ENCODE measurements at places on chromosomes 1 and 21. TPM values are rescaled to one million over a fixed set of nuclear protein-coding genes. Genes with fewer than 3 reads are reported as not detected.
A peak's percentile ranks its signal among the peaks of the same experiment; 100 is the strongest.

DNA sequence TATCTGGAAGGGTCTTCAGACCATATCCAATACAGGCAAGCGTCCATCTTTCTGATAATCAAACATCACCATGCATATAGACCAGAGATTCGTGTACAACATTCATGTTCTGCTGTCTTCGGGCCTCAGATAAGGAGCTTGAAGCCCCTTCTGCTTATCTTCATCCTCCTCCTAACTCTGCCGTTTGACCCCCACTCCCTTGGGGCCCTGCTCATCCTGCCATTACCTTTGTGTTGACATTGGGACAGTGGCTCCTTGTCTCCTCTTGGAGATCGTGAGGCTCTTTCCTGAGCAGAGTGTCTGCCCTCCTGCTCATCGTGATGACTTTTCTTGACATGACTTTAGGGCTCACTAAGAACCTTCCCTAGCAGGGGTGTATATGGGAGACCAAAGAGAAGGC lies 37.3 kb downstream of the ACTL8 start:
- no peak for DNase-seq

DNA sequence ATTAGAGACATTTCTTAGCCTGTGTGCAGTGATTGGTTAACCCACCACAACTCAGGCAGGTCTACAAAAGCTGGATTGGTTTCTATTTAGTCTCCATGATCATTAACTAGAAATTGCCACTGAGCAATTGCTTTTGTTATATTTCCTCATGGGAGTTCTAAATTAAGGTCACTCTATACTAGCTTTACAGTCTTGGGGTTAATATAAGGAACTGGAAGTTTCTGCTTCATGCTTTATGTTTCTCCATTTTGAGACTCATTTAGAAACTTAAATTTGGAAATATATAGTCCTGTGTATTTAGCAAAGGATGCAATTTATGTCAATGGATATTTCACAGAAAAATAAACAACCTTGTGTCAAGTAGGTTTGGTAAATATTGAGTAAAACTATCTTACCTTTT lies 137.5 kb downstream of the HLX start:
- DNase-seq = no peak

DNA sequence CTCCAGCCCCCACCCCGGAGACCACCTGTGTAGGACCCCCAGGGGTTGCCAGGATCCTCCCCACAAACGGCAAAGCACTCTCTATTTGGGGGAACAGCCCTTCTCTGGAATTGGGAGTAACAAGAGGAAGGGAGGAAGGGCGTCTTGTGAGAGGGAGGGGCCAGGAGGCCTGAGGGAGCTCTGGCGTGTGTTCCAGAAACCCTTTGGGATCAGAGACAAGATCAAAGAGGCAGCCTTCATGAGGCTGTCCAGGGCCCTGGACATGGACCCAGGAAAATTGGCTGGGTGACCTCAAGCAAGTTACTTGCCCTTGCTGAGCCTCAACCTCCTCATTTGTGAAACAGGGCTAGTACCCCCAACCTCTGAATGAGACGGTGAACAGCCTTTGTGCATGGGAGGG lies 18.1 kb upstream of the ECE1 start:
- no peak for DNase-seq

GRCh38 chr1:7015022-7015421 lies 229.8 kb downstream of the CAMTA1 start:
- DNase-seq = no peak

DNA sequence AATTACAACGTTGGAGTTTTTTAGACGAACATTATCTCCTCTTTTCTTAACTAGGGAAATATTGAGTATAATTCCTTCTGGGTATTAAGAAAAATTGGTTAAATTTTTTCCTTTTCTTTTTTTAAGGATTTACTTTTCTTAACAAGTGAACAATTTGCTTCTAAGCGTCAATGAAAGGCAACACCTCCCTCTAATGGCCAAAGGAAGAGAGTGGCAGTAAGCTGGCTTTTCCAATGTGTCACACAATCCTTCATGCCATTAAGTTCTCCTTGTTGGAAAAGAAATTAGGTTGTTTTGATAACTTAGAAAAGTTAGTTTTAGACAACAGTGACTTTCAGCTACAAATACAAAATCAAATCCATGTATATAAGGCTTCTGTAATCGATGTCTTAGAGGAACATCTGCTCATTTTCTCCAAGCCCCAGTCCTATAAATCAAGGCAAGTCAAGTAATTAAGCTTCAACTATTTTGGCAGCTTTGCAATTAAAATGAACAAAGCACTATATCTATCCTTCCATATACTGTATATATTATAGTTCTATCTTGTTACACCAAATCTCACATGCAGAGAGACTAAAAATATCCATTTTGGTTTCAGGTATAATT lies 62.8 kb downstream of the EDEM3 start:
- peak; percentile 51 for DNase-seq

GRCh38 chr1:159436469-159436868 lies 3.1 kb upstream of the OR10J1 start:
- no peak for DNase-seq

- DNase-seq = no peak
Measured at GRCh38 chr1:165191087-165191486, 165.4 kb downstream of the LMX1A start.

- DNase-seq = no peak
Measured at GRCh38 chr1:49204720-49205119, 428.0 kb upstream of the BEND5 start.

- DNase-seq = peak; percentile 65
Measured at GRCh38 chr1:84504580-84505492, 1.4 kb upstream of the SPATA1 start.

DNA sequence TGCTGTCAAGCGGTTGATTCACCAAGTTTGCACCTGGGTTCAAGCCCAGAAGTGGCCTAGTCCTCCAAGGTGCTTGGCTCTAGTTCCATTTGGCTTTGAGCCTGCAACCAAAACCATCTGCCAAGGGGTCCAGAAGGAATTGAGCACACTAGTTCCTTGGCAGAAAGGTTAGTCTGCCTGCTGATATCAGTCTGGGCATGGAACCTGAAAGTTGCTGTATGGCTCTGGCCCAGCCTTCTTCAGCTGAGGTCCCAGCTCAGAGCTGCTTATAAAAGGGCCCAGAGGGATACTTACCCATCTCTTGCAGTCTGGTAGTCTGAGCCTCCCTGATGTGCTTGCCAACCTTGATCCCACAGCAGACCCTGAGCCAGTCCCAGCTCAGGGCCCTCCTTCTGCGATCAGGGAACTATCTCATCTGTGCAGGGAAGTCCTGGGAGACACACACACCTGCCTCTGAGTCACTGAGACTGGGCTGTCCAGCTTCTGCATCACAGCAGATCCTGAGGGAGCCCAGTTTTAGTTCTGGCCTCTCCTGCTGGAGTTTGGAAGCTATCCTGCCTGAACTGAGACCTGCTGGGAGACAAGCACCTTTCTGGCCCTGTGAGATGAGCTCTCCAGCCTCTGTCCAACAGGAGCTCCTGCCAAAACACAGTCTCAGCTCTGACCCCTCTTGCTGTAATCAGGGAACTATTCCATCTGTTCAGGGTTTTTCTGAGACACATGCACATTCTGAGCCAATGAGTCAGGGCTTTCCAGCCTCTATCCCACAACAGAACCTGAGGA lies 75.8 kb downstream of the CTH start:
- DNase-seq = peak; percentile 82

DNA sequence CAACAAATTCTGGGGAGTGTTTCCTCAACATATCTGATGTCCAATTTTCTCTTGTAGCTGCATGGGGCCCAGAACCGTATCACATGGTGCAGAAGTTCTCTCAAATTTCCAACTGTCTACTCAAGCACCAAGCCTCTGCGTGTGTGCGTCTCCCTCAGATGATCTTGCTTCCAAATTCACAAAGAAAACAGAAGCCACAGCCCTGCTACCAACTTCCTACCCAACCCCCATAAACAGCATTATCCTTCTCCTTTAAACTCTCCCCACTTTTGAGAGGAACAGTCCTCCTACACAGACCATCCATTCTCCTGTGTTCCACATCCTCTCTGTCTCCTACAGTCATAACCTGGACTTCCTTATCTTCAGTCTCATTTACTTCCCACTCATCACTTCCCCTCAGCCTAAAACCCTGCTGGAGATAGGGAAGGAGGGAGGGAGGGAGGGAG lies 354.1 kb downstream of the SMYD3 start:
- DNase-seq = no peak

DNA sequence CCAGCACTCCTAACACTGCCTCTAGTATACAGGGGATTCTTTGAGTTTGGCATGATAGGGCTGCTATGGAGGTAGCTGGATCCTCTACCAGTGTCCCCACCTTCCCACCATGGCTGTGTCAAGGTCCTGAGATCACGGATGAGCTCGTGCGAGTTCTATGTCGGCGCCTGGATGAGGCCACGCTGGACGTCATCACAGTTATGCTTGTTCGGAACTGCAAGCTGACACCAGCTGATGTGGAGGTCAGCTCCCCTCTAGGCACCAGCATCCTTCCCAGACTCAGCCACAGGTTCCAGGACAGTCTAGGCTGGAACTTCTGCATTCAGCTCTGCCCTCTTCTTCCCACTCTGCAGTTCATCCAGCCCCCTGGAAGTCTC lies 15.2 kb downstream of the HYI start:
- DNase-seq = no peak

PUSL1 gene
- total RNA-seq = 31.8 TPM

GRCh38 chr1:27999055-27999454 lies 39.3 kb downstream of the XKR8 start:
- no peak for DNase-seq

KCNQ4 gene
- 0.06 TPM for total RNA-seq

- DNase-seq = no peak
Measured at GRCh38 chr1:1099506-1100183, 16.2 kb downstream of the C1orf159 start.

DNA sequence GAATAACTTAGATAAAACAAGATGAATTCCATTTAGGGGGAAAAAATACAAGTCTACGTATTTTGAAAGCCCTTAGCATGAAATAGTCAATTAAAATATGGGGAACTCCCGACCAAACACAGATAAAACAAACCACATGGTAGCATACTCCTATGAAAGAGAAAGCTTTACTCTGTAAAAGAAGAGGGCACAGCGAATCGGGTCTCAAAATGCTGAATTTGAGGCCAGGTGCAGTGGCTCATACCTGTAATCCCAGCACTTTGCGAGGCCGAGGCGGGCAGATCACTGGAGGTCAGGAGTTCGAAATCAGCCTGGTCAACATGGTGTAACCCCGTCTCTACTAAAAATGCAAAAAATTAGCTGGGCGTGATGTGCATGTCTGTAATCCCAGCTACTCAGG lies 116.9 kb upstream of the TIAM1 start:
- DNase-seq = no peak

KLF17 gene
- 0.19 TPM for total RNA-seq

PTPRU gene
- 86.0 TPM for total RNA-seq

DNA sequence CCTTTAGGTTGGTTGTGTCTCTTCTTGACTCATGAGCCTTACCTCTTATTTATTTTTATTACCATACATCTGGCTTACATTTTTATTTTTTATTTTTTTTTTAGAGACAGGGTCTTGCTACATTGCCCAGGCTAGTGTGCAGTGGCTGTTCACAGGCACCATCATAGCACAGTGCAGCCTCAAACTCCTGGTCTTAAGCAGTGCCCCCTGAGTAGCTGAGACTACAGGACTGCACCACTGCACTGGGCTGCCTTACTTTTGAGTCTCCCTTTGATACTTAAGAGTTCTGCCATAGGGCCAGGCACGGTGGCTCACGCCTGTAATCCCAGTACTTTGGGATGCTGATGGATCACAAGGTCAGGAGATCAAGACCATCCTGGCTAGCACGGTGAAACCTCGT lies 76.4 kb upstream of the MACF1 start:
- DNase-seq = no peak

CACNA1S gene
- total RNA-seq = 0.17 TPM

- DNase-seq = no peak
Measured at GRCh38 chr21:17414766-17415165, 98.1 kb upstream of the CXADR start.

- no peak for DNase-seq
Measured at GRCh38 chr1:246218686-246219085, 288.4 kb downstream of the SMYD3 start.

- DNase-seq = no peak
Measured at GRCh38 chr1:100502052-100502792, 35.7 kb upstream of the GPR88 start.

- DNase-seq = no peak
Measured at GRCh38 chr1:20353836-20354235, 63.2 kb downstream of the VWA5B1 start.

VHLL gene
- not detected for total RNA-seq

DNA sequence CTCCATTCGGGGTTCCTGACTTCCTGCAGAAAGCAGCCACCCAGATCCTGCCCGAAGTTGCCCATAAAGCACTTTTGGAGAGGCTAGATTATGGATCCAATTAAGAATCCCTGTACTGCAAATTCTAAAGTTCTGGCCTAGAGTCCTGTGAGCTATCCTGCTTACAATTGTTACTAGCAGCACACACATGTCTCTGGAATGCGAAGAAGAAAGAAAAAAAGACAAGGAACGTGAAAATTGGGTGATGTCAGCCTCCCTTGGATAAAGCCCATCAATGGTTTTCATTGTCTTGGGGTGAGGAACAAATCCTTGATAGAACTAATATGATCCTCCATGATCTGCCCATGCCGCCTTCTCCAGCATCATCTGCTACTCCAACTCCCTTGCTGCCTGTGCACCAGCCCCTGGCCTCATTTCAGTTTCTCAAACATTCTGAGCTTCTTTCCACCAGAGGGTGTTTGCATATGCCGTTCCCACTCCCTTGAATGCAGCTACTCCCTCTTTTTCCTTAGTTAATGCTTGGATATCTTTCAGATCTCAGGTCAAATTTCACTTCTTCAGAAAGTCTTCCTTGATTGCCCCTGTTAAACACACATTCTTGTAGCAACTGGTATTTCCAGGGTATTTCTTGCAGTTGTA lies 94.0 kb downstream of the ST6GALNAC5 start:
- no peak for DNase-seq
